ENCODE measurements at places on chromosomes 12 and 14.
A peak's percentile ranks its signal among the peaks of the same experiment; 100 is the strongest.

- H3K27me3 ChIP-seq: no peaks in the 10 kb centered on the region
- no peak overlapping the region for H3K27ac ChIP-seq
- no peak overlapping the region for H3K4me3 ChIP-seq
- no peak for ATAC-seq
Observed at GRCh38 chr12:119742700-119743099, 74.8 kb downstream of the PRKAB1 start.

DNA sequence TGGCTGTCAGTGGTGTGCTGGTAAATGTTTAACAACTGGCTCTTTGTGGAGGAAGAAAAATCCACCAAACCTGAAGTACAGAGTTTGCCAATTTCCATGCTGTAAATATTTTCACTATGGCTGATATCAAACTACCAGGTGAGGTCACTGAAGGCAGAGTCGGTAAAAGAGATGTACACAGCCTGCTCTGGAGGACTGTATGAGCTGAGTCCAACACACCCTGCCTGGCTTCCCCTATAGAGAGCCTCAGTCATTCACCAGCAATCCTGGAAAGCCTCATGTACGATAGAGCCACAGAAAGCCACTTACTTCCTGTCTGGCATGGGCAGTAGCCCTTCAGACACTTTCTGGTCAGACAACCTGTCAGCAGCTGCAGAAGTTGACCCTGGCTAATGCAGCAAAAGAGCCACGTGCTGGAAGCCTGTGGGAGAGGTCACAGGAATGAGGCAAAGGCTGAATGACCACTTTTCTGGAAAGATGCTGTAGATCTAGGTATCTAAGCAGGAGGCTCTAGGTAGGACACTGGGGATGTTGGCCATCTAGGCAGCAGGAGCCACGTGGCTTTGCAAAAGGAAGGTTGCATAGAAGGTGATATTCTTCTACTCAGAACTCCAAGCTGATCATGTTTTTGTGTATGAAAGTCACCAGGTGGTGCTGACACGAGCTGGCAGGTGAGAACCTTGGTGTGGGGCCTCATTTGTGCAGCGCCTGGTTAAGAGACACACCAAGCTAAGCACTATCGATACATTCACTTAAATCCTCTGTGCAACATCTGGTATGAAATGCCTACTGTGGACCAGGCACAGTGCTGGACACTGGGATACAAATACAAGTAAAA, 553.9 kb downstream of the VRK1 start:
- no peak overlapping the region for H3K27ac ChIP-seq
- H3K27me3 ChIP-seq: no peaks in the 10 kb centered on the region
- H3K36me3 ChIP-seq: no peaks in the 10 kb centered on the region
- ATAC-seq: no peak

- H3K4me1 ChIP-seq: no peaks in the 10 kb centered on the region
- H3K27me3 ChIP-seq: peaks cover 6% of the 10 kb centered on the region
- H3K4me3 ChIP-seq: no peak overlapping the region
- no peak overlapping the region for H3K27ac ChIP-seq
- ATAC-seq: no peak
Observed at GRCh38 chr12:117742721-117743120, 226.1 kb downstream of the KSR2 start.

GRCh38 chr14:24713404-24713803, 79.4 kb upstream of the GZMB start:
- H3K36me3 ChIP-seq: no peaks in the 10 kb centered on the region
- peaks cover 12% of the 10 kb centered on the region for H3K4me1 ChIP-seq
- no peak overlapping the region for H3K4me3 ChIP-seq
- no peak overlapping the region for H3K27ac ChIP-seq
- peak; percentile 56 for ATAC-seq

GRCh38 chr12:91380631-91381030, 198.0 kb upstream of the DCN start:
- no peak overlapping the region for H3K4me3 ChIP-seq
- peaks cover 9% of the 10 kb centered on the region for H3K27me3 ChIP-seq
- H3K27ac ChIP-seq: no peak overlapping the region
- ATAC-seq: no peak

DNA sequence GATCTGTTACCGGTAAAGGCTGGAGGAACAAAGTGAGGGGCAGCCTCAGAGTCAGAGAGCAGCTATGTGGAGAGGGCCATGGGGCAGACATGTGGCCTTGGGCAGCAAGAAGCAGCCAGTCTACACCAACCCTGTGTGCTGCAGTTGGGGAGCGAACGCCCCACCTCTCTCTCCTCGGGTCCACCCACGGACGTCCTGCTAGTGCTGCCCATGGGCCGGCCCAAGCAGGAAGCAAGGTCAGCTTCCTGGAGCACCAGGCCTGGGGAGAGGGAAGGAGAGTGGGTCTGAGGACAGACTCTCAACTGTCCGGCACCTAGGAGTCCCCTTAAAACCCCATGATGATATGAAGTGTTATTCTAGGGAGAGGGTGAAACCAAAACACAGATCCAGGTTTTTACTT, 254.8 kb upstream of the FKBP4 start:
- H3K27ac ChIP-seq: no peak overlapping the region
- H3K4me1 ChIP-seq: no peaks in the 10 kb centered on the region
- peaks cover 13% of the 10 kb centered on the region for H3K27me3 ChIP-seq
- no peaks in the 10 kb centered on the region for H3K36me3 ChIP-seq
- ATAC-seq: no peak
- H3K4me3 ChIP-seq: no peak overlapping the region

DNA sequence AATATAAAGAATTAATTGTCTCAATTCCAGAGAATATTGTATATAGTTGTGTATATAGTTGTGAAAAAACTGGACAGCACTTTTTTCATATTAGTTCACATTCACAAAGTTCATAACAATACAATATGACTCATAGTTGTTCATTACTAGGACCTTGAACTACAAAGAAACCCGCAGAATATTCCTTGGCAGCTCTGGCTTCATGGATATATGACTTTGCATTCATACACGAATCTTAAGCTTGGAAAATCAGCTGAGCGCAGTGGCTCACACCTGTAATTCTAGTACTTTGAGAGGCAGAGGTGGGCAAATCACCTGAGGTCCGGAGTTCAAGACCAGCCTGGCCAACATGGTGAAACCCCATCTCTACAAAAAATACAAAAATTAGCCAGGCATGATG, 38.1 kb upstream of the PCED1B start:
- no peak overlapping the region for H3K4me3 ChIP-seq
- ATAC-seq: no peak
- no peak overlapping the region for H3K27ac ChIP-seq
- no peaks in the 10 kb centered on the region for H3K27me3 ChIP-seq

GRCh38 chr12:116423094-116423493, 136.1 kb upstream of the MAP1LC3B2 start:
- no peak overlapping the region for H3K27ac ChIP-seq
- H3K4me3 ChIP-seq: no peak overlapping the region
- peaks cover 6% of the 10 kb centered on the region for H3K4me1 ChIP-seq
- no peak for ATAC-seq

DNA sequence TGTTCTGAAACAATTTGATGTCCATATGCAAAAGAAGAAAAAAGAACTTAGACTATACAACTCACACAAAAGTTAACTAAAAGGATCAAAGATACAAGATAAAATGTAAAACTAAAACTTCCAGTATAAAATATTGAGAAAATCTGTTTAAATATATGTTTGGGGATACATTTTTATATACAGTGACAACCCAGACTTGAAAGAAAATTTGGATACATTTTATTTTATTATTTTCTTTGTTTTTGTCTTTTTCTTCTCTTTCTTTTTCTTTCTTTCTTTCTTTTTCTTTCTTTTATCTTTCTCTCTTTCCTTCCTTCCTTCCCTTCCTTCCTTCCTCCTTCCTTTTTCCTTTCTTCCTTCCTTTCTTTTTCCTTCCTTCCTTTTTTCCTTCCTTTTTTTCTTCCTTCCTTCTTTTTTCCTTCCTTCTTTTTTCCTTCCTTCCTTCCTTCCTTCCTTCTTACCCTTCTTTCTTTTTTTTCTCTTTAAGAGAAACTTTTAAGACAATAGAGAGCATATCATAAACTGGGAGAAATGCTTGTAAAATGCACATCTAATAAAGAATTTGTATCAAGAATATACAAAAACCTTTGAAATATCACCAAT, 954.5 kb upstream of the LRFN5 start:
- H3K4me1 ChIP-seq: no peaks in the 10 kb centered on the region
- no peaks in the 10 kb centered on the region for H3K27me3 ChIP-seq
- no peaks in the 10 kb centered on the region for H3K36me3 ChIP-seq
- no peak overlapping the region for H3K4me3 ChIP-seq
- H3K27ac ChIP-seq: no peak overlapping the region

DNA sequence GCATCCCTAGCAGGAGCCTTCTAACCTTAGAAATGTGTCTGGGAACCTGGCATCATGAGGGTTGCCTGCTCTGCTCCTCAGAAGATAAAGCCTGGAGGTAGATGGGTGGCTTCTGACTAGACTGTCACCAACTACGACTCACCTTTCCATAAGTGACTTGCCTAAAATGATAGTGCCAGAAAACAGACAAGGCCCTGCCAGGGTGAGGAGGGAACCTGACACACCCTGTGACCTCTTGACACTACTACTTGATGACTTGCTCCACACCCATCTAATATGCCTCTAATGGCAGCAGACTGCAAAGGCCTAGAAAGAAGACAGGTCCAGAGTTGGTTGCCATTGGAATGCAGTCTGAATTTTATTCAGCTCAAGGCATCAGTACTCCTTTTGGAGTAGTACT, 9.4 kb downstream of the RNF41 start:
- H3K27me3 ChIP-seq: no peaks in the 10 kb centered on the region
- no peak overlapping the region for H3K4me3 ChIP-seq

GRCh38 chr12:56839915-56840325, 76.8 kb downstream of the HSD17B6 start:
- H3K27ac ChIP-seq: no peak overlapping the region
- peak; percentile 62 for ATAC-seq

DNA sequence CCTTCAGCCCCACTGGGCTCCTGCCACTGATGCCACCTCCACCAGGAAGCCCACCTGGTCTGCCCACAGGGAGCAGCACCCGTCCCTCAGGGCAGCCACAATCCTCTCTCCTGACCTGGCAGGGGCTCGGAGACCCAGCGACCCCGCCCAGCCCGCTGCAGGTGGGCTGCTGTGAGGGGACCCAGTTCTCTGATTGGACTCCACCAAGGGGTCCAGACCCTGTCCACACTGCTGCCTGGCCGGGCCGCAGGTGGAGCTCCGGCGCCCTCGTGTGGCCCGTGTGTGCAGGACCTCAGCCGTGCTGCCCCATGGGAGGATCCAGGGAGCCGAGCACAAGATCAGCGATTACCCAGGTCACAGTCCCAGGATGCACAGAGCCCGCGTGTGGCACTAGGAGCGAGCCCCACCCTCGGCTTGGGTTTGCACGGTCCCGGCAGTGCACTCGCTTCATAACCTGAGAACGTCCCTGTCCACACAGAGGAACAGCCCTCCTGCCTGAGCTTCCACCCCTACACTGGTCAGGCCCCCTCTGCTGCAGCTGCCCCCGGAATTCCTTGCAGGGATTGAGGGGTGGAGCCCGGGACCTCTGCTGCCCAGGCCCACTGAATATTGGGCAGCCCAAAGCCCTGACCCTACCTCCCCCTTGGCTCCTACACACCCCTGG, 35.4 kb upstream of the TMEM179 start:
- no peaks in the 10 kb centered on the region for H3K36me3 ChIP-seq
- peak overlapping the region; percentile 61 for H3K27ac ChIP-seq
- ATAC-seq: peak; percentile 74

GRCh38 chr14:75249251-75249957, 29.2 kb upstream of the FOS start:
- no peak overlapping the region for H3K27ac ChIP-seq
- no peak overlapping the region for H3K4me3 ChIP-seq
- peaks cover 25% of the 10 kb centered on the region for H3K4me1 ChIP-seq
- peak; percentile 93 for ATAC-seq

DNA sequence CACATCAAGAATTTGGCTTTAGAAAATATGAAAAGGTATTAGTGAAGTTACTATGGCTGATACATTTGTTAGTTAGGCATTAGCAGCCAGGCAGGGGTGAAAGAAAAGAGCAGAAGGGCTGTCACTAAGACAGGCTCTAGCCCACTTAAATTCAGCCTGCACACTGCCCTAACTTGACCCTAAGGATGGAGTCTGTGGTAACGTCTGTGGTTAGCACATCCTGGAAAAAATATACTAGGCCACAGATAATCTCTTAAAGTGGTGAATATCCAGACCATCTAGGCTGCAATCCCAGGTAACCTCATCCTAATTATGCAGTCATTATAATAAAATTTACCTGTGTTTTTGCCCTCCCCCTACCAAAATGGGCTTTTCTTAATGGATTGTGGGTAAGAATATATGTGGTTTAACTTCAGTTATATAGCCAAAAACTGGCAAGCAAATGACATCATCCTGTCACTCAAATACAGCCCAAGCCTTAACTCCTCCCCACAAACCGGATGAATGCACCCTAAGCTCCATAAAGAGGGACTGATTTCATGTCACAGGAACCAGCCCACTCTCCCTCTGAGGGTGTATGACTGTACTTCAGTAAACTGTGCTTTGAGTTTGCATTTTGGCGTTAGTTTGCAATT, 440.9 kb downstream of the LRFN5 start:
- no peak for ATAC-seq
- no peaks in the 10 kb centered on the region for H3K36me3 ChIP-seq
- H3K27ac ChIP-seq: no peak overlapping the region
- no peaks in the 10 kb centered on the region for H3K4me1 ChIP-seq

DNA sequence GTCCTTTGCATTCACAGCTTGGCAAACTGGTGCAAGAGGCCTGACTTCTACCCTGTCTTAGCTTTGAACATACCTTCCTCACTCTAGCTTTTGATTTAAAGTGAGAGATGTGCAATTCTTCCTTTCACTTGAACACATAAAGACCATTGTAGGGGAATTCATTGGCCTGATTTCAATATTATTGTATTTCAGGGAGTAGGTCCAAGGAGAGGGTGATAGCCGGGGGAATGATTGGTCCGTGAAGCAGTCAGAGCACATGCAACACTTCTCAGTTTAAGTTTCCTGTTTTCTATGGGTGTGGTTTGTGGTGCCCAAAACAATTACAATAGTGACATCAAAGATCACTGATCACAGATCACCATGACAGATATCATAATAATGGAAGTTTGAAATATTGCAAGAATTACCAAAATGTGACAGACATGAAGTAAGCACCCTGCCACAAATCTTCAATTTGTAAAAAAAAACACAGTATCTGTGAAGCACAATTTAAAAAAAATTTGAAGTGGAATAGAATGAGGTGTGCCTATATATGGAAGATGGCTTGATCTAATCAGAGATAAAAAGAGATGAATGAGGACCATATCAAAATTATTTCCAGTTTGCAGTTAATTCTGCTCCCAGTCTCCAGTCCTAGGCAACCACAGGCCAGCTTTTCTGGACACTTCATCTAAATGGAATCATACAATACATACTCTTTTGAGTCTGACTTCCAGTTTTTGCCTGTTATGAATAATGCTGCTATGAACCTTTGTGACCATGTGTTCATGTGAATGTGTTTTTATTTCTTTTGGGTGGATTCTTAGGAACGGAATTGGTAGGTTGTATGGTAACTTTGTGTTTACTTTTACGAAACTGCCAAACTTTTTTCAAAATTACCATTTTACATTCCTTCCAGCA, 23.2 kb downstream of the BORCS5 start:
- no peaks in the 10 kb centered on the region for H3K27me3 ChIP-seq
- peaks cover 43% of the 10 kb centered on the region for H3K36me3 ChIP-seq
- H3K4me1 ChIP-seq: peaks cover 11% of the 10 kb centered on the region

- no peaks in the 10 kb centered on the region for H3K36me3 ChIP-seq
- no peak overlapping the region for H3K27ac ChIP-seq
- no peaks in the 10 kb centered on the region for H3K4me1 ChIP-seq
- no peak overlapping the region for H3K4me3 ChIP-seq
Observed at GRCh38 chr12:64077922-64078321, 144.2 kb downstream of the KICS2 start.

GRCh38 chr12:26345471-26346003, 150.2 kb downstream of the SSPN start:
- ATAC-seq: peak; percentile 37
- no peaks in the 10 kb centered on the region for H3K27me3 ChIP-seq
- peaks cover 45% of the 10 kb centered on the region for H3K4me1 ChIP-seq
- H3K27ac ChIP-seq: no peak overlapping the region
